Calu3 (cell line): ENCODE measurements at places on chromosomes 5 and 9.

DNA sequence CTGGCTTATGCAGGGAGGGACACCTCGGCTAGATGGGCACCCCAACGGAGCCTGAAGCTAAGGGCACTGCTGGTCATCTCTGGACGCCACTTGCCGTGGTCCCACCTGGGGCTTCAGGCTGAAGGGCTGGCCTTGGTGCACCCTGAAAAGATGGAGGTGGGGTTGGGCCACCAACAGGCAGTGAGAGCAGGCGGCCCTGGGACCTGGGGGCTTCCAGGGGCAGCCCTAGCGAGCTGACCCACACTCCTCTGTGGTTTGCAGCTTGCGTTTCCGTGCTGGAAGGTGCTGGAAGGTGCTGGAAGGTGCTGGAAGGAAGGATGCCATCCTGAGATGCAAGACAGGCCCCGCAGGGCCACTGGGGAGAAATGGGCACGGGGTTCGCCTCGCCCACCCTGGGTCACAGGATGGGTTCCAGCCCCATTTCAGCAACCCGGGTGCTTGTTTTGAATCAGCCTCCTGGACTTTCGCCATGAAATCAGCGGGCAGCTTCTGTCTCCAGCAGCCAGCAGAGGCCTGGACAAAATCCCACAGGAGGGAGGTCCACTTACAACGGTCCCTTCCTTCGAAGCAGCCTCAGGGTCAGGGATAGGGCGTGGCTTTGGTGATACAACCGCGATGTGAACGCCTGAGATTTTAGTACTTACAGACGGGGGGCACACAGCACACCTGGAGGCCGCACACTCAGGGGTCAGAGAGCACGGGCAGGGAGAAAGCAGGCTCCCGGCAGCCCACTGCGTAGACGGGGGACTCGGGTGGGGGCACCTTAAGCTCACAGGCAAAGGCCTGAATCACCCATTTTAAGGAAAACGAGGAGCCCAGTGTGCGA lies 303.1 kb upstream of the IRX4 start:
- no peak for DNase-seq

- no peak for DNase-seq
Observed at GRCh38 chr5:34685485-34686165, 29.5 kb downstream of the RAI14 start.

- no peak for DNase-seq
Observed at GRCh38 chr9:106956971-106957370, 94.0 kb downstream of the ZNF462 start.

GRCh38 chr9:6543204-6543603 lies 102.3 kb downstream of the GLDC start:
- DNase-seq = no peak

GRCh38 chr5:10825897-10826644 lies 65.0 kb upstream of the DAP start:
- DNase-seq = no peak
